Stimulated activated CD8-positive, alpha-beta memory T cell treated with anti-CD3 and anti-CD28 coated beads, Interleukin-4, amount 100 ng/mL, for 1 hour (primary cell): ENCODE measurements at places on chromosomes 11 and 22.

DNA sequence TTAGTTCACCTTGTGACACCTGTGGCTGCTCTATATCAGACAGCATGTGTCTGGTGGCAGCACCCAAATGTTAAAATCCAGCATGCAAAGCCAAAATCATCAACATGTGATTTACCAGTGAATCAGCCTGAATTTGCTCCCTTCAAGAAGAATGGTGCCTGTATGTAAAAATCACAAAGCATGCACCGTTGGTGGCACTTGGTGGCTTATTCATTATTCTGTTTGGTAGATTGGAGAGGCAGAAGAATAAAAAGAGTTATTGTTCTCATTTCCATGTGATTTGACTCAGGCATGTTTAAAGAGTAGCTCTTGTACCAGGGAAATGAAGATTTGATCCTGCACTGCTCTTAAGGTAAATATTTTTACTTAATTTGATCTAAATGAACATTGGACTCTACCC is 143.9 kb upstream of the MPPED2 start:
- DNase-seq, result no peak

DNA sequence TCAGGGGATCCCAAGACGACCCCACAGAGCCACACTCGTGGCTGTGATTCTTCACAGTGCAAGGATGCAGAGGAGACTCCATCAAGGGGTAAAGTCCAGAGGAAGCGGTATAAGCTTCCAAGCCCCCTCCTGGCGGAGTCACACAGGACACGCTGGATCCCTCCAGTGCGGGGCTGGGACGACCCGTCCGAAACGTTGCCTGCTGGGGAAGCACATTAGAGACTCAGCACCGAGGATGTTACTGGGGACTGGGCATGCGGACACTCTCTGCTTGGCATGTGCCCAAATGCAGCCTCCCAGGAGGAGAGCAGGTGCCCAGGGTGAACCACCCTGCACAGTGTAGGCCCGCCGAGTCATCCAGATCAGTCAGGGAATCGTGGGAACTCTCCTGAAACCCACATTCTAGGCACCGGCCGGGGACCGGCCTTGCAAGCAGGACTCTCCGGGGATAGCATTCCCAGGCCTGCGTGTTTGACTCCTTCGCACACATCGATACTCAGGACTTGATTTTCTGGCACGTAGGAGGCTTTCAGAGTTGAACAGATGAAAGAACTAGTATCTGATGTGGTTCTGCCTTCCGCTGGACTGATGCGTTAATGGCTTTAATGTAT is 229.8 kb downstream of the TBC1D22A start:
- no peak for DNase-seq

DNA sequence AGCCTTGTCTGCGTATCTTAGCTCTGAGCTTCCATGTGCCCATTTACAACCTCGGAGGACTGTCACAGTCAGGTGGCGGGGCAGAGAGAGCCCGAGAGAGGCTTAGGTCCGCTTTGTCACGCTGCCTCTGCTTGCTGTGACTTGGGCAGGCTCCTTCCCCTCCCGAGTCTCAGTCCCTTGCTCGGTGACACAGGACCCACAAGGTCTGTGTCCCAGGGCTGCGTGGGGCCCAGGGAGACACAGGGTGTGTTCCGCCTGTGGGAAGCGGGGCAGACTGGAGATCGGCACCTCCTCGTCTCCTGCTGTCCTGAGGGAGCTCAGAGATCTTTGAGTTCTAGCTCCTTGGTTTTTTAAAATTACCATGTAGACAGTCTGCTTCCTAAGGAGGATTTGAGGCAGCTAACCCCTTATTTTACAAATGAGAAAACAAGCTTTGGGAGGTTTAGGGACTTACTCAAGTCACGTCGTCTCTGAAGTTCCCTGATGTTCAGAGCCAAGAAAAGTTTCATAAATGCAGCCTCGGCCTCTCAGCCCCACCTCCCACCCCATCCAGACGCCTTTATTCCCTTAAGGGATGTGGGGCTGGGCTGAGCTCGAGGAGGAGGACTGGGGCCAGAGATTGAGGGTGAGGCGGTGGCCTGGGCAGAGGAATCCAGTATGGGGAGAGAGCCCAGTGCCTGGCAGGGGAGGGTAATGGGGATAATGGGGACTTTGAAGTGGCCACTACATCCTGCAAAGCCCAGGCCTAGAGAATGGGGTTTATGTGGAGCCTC is 103.6 kb downstream of the NECTIN1 start:
- no peak for DNase-seq

DNA sequence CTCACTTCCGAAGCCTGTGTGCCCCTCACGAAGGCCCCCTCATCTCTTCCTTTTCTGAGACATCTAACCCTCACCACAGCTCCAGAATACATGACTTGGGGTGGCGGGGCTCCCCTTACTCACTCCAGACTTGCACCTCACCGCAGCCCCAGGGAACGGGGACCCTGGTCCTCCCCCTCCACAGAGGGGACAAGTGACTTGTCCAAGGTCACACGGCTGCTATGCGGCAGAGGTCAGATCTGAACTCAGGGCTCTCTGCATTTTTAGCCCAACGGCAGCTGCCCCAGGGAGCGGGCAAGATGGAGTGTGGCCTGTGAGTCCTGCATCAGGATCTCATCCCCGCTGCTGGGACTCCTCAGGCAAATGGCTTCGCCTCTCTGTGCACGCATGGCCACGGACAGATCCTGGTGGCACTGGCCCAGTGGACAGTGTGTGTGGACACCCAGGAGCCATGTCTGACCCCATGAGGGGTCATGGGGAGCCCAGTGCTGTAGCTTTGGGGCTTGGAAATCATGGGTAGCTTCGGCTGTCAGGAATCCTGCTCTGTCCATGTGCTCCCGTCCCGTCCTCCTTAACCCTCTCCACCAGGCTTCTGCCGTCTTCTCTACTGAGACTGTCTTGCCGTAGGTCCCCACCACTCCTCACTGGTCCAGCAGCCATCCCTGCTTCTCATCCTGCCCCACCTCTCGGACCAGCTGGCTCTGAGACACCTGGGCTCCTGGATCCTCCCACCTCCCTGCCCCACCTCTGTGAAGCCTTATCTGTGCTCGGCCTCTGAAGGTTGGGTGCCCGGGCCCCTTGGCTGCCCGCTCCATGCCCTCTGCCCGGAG is 48.0 kb upstream of the CARS1 start:
- no peak for DNase-seq
